ENCODE measurements at places on chromosomes 6 and 20.
A peak's percentile ranks its signal among the peaks of the same experiment; 100 is the strongest.

DNA sequence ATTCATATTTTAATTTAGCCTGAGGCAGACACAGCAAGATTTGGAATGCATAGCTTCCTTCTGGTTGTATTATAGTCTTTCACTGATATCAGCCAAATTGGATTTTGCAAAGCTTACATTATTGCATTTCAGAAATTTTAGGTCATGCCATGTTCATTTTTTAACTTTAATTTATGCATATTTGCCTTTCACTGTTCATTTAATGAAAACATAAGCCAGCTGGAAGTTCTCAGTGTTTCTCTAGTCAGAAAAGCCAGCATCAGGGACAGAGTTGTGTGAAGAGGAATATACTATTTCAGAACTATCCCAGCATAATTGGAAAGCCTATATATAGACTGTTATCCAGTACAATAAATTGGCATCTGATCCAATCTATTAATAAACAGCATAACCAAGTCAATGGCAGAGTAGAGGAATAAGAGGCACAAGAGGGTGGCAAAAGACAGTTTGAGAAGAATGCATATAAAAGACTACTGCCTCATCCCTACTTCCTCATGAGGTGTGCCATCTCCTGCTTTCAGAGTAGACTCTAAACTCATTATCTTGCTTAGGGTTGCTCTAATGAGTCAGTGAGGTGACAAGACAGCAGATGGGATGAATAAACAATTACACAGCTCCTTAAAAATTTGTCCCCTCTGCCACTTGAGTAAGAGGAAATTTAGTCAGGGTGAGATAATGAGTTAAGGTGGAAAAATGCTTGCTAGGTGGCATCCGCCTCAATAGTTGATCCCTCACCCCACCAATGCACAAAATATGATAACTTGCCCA lies 159.8 kb upstream of the HCRTR2 start:
- DNase-seq, result peak; percentile 4

DNA sequence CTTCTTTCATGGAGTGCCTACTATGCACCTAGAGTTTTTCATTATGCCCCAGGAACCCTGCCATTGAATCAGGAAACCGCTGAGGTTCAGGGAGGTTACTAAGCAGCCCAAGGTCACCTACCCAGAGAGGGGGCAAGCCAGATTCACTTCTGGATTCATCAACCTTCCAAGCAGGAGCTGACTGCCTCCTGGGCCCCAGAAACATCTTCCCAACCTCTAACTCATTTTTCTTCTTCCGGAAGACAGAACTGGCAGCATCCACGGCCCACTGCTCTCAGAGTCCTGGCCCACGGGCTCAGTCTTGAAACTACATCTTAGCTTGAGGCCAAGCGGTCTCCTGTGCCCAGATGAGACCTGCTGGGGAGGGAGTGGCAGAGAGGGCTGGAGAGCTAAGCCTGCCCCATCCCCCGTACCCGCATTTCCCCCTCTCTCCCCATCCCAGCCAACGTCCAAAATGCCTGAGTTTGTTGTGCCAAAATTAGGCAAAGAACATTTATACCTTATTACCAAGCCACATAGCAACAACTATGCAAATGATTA lies 281.0 kb downstream of the CDC5L start:
- peak; percentile 53 for DNase-seq

DNA sequence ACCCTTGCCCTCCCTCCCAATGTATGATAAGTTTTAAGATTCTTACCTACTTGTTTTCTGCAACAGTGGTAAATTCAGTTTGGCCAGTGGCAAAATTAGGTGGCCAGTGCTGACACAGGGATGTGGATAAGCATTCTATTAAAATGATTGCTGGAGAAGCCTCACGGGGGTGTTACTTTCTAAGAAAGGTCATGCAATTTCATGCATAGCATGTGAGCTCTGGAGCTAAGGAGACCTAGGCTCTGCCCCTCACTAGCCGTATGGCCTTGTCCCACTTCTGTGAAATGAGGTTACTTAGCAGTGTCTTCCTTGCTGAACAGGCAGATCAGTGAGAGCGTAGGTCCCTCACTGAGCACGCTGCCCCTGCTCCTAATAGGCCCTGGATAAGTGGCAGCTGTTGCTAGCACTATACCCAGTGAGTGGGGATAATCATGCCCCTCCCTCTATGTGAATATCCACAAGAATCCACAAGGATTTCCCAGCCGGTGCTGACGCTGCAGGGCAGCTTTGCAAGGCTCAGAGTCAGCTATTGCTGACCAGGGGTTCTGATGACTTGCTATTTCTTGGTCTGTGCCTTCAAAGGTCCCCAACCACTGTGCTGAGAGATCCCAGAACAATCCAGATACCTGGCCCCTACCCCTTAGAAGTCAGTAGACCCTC lies 86.5 kb upstream of the MRPS10 start:
- DNase-seq, result no peak

GRCh38 chr6:79313254-79313653 lies 78.8 kb upstream of the HMGN3 start:
- DNase-seq, result no peak

DNA sequence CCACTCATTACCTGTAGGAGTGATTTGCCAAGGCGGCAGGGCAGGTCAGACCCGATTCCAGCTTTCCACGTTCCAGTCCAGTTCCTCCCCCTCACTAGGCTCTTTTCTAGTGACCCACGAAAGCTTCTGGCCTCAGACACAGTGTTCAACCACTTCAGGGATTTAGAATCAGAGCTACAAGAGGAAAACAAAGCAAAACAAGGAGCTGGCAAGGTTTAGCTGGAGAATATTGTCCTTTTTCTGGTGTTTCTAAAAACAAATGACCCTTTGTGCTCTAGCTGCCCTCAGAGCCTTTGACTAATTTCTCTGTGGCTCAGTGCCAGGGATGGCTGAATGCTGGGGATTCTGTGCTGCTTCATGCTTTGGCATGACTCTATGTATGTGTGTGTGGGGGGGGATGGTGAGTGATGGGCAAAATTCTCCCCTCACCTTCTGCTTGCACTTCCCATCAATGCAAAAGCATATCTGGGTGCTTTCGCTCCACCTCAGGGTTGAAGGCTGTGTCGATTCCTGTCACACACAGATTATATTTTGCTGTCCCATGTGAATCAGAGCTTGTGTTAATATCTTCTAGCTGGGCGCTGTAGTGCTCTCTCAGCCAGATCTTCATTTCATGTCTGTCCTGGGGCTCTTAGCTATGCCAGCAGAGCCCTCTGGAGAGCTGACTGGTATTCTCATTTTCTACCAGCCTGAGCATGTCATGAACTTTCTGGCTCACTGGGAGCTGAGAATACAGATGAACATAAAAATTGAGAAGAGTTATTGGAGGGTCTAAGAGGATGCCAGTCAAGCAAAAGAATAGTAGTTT lies 19.3 kb upstream of the NEDD9 start:
- peak; percentile 91 for DNase-seq

- DNase-seq, result no peak
Observed at GRCh38 chr6:100103931-100104330, 109.9 kb upstream of the MCHR2 start.

DNA sequence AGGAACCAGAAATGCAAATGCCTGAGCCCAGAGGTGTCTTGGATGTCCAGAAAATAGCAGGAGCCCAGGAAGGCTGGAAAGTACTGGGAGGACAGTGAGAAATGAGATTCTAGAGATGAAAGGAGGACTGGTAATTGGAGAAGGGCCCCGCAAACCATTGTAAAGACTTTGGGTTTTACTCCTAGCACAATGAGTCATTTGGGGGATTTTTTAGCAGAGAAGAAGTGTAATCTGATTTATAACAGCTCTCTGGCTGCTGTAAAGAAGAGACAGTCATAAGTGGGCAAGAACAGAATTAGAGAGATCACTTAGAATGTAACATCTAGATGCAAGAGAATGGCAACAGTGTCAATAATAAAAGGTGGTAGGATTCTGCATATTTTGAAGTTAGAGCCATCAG lies 40.2 kb downstream of the SLC35F1 start:
- DNase-seq, result no peak

GRCh38 chr20:35040646-35041045 lies 52.0 kb downstream of the TRPC4AP start:
- no peak for DNase-seq

DNA sequence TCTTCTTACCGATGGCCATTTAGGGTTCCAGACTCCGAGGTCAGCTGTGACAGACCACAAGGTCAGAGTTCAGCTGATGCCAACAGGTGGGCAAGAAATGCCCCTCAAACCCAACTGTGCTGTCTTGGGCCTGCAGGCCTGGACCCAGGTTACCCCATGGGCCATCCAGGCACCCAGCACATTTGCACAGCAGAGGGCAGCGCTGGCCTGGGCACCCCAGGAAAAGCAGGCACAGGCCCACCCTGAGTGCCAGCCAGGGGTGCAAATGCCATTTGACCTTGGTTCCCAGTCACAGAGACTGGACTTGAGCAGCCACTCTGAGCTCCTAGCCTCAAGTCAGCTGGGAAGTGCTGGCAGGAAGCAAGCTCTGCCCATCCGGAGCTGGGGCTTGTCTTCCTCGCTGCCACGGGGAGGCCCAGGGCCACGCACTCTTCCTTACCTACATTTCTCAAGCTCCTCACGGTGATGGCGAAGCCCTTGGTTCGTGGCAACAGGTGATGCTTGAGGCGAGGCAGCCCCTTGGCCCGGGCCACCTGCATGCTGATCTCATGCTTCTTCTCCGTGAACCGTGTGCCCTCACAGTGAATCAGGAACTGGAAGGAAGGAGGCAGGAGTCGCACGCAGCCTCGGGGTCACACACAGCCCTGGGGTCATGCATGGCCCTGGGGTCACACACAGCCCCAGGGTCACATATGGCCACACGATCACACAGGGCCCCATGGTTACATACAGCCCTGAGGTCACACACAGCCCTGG lies 120.8 kb downstream of the AGPAT4 start:
- DNase-seq, result peak; percentile 25

DNA sequence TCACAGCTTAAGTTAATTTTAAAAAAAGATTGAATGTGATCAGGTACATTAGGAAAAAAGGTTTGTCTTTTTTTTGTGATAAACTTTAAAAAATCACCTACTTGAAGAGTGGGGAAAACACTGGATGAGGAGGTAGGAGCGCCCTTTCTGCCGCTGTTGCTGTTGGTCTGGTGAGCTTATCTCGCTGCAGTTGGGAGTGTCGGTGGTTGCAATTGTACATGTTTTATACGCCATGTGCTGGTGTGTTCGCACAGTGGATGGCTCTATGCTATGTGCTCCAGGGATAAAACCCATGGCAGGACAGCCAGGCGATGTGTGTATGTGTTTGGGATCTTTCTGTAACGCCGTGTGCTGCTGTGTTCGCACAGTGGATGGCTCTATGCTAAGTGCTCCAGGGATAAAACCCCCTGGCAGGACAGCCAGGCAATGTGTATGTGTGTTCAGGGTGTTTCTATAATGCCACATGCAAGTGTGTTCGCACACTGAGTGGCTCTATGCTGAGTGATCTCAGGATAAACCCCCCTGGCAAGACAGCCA lies 1.7 kb downstream of the SLC22A3 start:
- no peak for DNase-seq

DNA sequence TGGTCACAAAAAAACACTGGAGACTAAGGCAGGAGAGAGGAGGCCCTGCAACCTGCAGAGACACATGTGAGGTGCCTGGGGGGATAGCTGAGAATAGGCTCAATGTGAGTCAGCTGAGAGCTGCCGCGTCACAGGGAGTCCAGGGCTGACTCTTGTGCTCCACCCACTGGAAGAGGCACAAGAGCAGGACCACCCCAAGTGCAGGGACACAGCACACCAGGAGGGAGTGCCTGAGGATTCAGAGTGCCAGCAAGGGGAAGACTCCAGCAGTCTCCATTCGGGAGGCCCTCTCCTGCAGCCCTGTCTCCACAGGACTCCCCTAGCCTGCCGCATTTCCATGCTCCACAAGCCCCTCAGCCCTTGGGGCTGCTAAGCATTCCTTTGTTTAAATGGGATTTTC lies 105.5 kb downstream of the HUS1B start:
- DNase-seq, result peak; percentile 57

DNA sequence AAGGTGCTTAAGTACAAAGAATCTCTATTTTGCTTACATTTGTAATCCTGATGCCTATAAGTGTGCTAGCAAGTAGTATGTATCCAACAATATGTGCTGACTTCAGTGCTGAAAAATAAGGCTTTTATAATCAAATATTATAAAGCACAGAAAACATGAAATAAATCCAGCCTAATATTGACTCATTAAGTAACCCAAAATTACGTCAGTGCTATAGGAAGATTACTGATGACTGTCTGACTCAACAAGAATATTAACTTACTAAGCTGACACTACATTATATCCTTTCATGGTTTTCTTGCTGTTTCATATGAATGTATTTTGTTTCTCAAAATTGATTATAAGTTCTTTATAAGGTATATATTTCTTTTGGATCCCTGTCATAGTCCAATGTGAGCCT lies 76.1 kb downstream of the ME1 start:
- DNase-seq, result no peak

GRCh38 chr20:5148581-5148980 lies 21.8 kb downstream of the CDS2 start:
- no peak for DNase-seq

DNA sequence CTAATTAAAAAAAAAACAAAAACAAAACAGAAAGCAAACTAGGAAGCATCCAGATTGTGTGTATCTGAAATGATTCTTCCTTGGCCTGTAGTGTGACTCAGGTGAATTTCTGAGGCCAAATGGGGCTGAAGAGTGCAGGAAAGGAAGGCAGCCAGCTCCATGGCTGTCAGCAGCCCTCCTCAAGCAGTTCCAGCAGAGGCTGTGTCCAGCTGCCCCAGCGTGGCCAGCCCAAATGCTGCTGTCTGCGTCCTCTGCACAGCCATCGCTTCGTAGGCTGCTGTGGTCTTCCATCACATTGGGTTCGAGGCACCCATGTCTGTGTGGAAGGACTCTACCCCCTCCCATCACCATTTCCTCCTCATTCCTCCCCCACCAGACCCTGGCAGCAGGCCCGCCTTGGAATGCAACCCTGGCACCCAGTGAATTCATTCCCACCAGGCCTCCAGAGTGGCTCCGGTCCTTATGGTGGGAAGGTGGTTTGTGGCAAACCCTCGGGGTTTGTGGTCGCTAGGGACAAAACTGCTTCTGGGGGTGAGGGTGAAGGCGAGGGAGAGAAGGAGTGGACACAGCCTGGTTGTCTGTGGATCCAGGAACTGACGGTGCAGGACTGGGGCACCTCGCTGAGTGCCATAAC lies 81.5 kb downstream of the MYLK4 start:
- peak; percentile 40 for DNase-seq

DNA sequence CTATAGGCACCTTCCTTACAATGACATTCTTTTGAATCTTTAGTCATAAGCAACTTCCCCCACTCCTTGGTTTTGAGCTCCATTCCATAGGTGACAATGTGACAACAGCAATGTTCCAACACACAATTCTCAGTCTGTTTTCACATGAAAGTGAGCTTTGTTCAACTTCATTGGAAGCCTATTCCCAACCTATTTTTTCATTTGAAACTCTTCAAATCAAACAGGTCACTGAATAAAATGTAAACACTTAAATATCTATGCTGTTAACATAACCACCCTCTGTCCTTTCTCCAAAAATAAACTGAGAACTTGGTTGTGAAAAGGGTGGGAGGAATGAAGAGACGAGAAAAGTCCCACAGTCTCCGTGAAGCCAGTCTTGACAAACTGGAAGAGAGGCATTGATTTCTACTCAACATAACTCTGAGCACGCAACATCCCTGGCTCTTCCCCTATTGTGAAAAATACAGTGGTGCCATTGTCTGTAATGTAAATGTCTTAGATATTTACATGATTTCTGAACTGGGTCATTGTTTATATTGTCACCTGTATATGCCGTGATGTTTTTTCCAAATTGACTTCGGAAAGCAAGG lies 343.1 kb downstream of the TFAP2A start:
- DNase-seq, result no peak

GRCh38 chr6:56434606-56435005 lies 187.2 kb upstream of the COL21A1 start:
- DNase-seq, result no peak
